ENCODE measurements at places on chromosomes 13 and 19.

DNA sequence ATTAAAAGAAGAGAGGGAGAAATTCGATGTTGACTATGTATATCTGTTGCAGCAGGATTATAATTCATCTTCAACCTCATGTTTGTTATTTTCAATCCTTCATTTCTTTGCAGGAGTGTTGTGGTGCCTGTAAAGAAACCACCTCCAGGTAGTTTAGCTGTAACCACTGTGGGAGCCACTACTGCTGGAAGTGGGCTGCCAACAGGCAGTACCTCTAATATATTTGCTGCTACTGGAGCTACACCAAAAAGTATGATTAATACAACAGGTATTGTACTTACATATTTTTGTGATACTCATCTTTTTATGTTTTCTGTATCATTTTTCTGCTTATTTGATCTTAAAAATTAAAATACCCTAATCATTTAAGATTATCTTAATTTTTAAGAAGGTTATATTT is 266.5 kb downstream of the NBEA start:
- DNase-seq = no peak

DNA sequence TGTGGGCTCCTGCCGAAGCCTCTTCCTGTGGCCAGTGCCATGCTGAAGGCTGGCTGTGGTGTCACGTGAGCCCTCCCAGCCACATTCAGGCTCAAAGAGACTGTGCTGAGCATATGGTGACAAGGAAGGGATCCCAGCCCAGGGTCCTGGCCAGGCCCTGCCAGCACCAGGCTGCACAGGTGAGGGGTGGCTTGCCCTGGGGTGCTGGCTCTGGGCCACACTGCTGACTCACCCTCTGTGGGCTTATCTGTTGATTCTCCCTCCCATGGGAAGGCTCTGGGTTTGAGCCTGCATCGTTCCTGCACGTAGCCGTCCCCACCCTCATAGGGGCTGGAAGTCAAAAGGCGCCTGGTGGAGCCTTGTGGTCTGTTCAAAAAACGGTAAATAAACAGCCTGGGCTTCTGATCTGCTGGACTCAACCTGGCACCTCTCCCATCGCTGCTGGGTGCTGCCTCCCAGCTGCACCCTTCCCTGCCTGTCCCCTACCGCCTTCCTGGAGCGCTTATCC is 31.1 kb downstream of the DNM2 start:
- no peak for DNase-seq

DNA sequence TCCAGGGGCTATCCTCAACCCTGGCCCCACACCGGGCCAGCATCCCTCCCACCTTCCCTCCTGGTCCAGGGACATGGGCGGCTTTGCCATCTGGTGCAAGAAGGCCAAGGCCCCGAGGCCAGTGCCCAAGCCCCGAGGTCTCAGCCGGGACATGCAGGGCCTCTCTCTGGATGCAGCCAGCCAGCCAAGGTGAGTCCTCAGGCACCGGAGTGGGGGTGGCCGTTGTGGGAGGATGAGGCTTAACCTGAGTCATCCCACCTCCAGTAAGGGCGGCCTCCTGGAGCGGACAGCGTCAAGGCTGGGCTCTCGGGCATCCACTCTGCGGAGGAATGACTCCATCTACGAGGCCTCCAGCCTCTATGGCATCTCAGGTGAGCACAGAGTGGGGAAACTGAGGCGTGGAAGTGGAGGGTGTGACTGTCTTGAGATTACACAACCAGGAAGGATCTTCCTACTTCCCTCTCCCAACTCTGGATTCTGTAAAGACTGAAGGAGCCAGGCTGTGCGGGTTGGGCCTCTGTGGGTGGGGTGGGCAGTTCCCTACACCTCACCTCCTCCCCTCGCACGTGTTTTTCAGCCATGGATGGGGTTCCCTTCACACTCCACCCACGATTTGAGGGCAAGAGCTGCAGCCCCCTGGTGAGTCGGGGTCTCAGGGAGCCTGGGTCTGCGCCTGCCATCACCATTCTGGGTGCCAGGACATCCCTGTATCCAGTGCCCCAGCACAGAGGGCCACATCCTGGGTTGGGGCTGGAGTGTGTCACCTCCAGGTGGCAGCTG is 3.8 kb downstream of the MVB12A start:
- DNase-seq = no peak

DNA sequence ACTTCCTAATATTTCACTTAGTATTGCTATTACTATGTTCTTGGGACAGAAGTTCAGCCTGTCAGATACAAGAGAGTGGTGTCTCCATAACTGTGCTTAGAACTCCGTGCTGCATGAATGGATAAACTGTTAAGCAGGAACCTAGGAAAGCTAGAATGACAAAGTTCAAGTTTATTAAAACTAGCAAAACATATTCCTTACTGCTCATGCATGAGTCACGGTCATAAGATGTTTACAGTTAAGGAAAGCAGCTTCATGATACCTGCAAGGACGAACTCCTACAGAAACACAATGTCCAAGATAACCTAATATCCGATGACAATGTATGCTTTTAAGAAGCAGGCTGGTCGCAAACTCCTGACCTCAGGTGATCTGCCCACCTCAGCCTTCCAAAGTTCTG is 6.0 kb upstream of the ZNF765 start:
- no peak for DNase-seq

GRCh38 chr19:44260695-44261446 is 1.2 kb downstream of the ZNF233 start:
- DNase-seq = no peak

Measured in cortex of kidney (tissue), 1 donor.